Effector memory CD4-positive, alpha-beta T cell (primary cell): ENCODE measurements at places on chromosomes 11 and 22.

GRCh38 chr22:17952273-17952801, 72.0 kb downstream of the MICAL3 start:
- no peak for DNase-seq

DNA sequence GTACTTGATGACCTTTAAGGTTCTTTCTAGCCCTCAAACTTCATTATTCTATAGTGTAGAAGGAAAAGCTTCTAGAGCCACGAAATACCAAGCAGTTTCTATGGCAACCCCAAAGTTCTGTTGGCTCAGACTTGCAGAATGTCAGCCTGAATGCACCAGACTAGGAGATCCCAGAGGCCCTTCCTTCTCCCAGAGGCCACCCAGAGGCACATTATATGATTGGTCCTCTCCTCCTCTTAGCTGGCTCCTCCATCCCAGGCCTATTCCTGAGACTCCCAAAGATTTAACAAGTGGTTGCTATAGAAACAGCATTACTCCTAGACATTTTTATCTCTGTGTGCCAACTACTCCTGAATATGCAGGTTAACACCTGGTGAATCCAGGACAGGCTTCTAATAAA, 69.2 kb upstream of the CCDC90B start:
- no peak for DNase-seq

DNA sequence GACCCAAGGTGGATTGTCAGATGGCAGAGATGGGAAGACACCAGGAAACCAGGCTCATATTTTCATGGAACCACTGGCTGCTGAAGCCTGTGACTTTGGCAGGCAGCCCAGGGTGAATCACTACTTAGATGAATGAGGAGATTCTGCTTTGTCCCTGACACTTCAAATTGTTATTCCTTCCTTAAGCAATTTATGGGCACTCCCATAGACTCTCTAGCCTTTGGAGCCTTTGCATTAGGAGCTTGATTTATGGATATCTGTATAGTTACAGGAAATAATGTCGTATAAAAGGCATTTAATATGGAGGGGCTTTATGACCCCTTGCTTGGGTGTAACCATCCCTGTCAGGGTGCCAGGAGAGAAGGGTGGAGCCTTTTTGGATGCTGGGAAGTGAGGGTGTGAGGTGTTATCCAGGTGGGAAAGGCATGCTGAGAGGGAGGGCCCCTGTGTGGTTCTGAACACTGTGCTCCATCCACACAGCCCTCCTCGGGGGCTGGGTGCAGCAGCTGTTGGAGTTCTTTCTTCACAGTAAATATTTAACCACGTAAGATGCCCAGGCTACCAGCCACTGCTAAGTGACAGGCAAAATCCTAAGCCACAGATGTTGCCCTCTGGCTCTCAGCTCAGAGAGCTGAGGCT, 35.3 kb downstream of the IL18 start:
- DNase-seq, result no peak

DNA sequence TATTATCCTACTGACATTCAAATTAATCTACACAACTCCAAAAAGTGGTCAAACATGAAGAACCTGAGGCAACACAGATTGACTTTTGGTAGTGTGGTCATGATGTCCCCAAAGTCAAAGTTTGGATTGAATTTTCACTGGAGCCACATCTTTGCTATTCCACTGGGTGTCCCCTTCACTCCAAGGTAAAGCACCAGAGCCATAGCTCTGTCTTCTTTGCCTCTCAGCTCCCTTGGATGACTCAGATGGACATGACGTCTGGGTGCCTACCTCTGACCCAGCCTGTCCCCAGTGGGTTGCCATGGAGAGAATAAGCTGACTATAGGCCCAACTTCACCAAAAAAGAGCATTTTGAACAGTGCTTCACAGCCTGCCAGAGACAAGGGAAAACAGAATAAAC, 57.4 kb upstream of the ARHGAP42 start:
- DNase-seq, result no peak

DNA sequence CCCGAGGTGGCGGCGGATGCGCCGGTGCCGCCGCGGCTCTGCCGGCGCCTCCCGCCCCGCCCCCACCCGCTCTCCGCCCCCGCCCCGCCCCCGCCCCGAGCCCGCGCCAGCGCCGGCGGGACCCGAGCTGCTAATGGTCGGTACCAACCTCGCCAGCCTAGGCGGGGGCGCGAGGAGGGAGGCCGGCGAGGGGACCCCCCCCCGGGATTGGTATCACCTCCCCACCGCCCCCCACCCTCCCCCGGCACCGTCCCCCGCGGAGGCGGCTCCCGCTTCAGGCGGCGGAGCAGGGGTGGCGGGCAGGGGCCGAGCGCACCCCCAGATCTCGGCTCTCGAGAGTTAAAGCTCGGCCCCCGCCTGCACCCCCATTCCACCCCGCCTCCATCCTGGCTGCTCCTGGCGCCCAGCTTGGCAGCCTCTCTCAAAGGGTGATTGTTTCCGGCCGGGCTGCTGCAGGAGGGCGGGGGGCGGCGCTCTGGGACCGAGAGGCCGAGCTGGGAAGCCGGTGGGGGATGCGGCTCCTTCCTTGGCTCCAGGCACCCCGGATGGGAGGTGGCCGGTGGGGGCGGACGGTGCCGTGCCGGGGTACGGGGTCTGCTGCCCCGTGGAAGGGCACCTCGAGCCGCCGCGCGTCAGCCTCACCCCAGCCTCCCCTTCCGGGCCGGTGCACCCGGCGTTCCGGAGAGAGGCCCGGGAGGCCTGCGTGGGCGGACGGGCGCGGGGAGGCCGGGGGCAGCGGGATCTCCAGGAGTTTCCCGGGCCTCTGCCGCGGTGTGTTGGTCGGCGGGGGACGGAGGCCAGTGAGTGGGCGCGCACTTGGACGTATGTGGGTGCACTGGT, at the start of gene B3GAT1:
B3GAT1 (minus strand) TSS at position 40 of the 840 bp plus-strand sequence. CDS start 24,583 bp downstream, outside the sequence.
- DNase-seq, result no peak

- no peak for DNase-seq
Observed at GRCh38 chr11:97514446-97514845, 1124.6 kb downstream of the JRKL start.

GRCh38 chr11:44450295-44450932, 115.0 kb upstream of the CD82 start:
- no peak for DNase-seq

DNA sequence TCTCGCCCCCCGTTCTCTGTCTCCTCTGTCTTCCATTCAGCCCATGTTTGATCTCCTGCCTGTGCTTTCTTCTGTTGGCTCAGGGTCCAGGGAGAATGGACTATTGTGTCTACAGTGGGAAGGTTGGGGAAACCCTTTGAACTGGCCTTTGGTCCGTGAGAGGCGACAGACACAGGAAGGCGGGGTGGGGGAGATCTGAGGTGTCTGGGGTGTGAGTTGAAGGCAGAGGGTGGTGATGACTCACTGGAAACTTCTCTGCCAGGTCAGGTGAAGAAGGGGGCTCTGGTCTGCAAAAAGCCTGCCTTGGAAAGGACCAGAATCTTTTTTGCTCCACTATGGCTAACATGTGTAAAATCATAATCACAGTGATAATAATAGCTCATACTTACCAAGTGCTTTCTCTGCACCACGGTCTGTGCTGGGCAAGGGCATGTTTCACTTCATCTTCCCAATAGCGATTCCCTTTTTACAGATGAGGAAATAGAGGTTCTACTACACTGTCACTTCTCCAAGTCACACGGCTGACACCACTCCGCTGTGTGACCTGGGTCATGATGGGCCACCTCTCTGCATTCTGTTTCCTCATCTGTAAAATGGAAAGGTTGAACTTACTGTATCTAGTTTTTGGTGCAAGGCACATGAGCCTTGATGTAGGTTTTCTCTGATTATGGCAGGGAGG, 99.8 kb upstream of the ALX4 start:
- DNase-seq, result no peak

DNA sequence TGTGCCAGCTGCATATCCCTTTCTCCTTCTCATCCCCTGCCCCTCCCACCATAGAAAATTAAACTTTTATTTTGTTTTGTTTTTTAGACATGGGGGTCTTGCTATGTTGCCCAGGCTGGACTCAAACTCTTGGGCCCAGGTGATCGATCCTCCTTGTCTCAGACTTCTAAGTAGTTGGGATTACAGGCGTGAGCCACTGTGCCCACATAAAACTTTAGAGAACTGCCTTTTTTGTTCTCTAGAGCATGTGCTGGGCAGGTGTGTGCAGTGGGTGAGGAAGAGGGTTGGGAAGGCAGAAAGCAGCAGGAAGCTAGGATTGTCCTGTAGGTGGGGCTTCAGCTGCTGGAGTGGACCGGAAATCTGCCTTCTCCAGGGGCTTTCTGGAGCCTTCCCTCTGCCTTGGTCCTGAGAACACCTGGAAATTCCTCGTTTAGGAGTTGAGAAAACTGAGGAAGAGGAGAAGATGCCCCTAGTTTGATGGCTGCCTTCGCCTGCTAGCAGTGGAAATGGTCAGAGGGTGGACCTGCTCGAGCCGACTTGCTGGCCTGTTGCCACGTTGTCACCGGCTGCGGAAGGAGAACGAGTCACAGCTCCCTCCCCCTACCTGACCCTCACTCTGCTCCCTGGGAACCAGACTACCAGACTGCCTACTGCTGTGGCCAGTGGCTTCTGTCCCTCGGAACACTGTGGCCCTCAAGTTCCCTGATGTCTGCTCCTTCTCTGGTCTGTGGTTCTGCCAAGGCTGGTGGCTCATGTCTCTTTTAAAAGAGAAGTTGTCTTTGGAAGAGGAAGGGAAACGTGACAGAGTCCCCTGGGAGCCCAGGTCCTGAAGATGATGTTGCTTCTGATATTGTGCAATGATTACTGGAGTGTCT, 4.0 kb downstream of the ST14 start:
- DNase-seq, result no peak

DNA sequence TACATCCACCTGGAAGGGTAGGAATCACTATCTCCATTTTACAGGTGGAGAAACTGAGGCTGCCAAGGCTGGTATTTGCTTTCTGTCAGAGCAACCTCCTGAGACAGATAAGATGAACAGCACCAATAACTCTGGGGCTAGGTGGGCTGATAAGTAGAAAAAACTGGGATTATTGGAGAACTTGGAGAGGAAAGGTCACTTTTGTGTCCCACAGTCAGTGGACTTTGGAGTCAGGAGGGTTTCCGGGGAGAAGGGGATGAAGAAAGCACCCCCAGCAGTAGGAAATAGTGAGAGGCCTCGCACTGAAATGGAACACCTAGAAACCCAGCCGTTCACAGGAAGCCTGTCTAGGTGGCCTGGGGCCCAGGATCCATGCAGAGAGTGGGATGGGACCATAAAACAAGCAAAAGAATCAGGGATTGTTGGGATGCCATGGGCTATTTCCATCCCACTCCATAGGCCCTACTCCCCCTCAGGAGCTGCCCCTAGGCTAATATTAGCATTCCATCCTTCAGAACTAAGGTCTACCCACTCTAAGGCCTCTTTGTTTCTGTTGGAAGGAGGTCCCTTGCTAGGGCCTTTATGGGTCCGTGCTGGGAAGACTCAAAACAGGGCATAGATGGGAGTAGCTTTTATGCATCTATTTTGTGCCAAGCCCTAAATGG, 31.0 kb upstream of the FCHSD2 start:
- no peak for DNase-seq

DNA sequence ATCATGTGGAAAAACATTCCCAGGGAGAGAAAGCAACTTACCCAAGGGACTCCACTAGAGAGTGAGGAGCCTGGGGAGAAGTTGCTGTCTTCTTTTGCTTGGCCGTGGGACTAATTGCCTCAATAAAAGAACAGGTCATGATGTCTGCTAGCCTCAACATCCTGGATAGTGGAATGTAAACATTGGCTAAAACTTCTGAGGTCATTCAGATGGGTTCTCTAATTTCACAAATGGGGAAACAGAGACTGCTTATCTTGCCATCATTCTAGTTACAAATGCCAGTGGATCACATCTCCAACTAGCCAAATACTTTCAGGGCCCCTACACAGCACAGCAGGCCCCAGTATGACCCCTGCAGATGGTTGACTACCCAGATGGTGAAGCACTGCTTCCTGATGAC, 28.4 kb upstream of the PAMR1 start:
- no peak for DNase-seq

DNA sequence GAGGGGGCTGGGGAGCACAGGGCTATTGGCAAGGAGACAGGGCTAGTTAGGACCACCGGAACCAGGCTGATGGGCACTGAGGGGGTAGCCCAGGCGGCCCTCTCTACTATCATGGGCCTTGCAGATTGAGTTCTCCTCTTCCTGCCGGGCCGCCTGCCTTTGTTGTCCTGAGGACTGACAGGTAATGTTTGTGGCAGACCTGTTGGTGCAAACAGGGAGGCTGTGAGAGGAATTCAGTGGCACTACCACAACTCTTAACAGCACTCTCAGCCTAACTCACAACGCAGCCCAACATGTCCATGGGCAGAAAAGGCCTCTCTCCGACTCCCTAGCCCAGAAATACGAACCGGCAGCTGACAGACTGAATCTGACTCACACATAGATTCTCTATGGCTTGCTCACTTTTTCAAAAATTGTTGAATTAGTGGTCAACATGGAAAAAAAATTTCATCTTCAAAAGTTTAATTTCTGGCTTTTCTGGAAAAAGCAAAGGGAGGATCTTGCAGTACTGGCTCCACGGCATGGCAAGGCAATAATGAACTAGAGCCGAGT, 11.4 kb downstream of the KCNJ5 start:
- DNase-seq, result no peak

DNA sequence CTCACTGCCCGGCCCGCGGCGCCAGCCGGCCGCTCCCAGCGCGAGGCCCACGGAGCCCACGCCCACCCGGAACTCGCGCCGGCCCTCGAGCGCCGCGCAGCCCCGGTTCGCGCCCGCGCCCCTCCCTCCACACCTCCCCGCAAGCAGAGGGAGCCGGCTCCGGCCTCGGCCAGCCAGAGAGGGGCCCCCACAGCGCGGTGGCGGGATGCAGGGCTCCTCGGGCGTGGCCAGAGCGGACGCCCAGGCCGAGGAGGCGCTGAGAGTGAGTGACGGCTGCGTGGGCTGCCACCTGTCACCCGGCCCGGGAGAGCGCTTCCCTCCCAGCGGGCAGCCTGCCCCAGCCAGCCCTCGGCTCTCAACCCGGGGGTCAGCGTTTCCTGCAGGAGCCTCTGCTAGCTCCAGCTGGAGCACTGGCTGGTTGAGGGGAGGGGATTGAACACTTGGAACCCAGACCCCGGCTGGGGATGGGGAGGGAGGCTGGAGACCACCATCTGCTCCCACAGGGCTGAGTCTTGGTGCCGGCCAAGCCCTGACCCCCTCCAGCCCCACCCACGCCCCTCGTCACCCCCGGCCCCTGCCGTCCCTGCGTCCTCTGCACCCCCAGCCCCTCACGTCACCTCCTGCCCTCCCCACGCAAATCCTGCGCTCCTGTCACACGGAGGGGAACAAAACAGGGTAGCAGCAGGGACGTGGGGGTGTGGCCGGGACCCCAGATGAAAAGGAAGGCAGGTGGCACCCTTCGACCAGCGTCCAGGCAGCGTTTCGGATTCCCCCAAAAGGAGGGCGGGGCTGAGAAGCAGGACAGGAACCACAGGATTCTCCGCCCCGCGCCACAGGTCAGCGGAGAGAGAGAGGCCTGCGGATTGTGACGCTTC, 157.0 kb downstream of the BRD1 start:
- no peak for DNase-seq

GRCh38 chr22:45036154-45036553, 26.3 kb upstream of the PHF21B start:
- no peak for DNase-seq

GRCh38 chr11:6611092-6611962, 689 bp downstream of the TAF10 start:
- no peak for DNase-seq

GRCh38 chr22:32517921-32518320, 43.3 kb downstream of the FBXO7 start:
- no peak for DNase-seq
